ENCODE measurements at places on chromosomes 1 and 21.
A peak's percentile ranks its signal among the peaks of the same experiment; 100 is the strongest.

DNA sequence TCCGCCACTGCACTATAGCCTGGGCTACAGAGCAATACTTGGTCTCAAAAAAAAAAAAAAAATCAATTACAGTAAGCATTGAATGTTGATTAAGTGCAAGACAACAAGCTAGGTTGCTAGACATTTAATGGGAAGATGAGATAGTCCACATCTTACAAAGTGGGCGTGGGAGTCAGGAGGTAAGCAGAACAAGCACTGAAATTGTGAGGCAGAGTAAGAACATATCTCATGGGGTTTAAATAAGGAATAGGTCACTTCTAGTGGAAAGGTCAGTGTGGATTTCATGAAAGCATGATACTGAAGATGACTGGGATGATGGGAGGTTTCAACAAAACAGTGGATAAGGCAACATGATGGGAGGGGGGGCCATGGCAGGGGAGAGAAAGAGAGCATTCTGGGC, 1.9 kb upstream of the OLFML2B start:
- no peak for DNase-seq

GRCh38 chr1:65235867-65236805, 73.2 kb upstream of the DNAJC6 start:
- DNase-seq, result no peak

GRCh38 chr1:178541829-178542553, 29.1 kb downstream of the TEX35 start:
- DNase-seq, result peak; percentile 4

GRCh38 chr1:1081311-1082238, 7.5 kb upstream of the RNF223 start:
- no peak for DNase-seq

DNA sequence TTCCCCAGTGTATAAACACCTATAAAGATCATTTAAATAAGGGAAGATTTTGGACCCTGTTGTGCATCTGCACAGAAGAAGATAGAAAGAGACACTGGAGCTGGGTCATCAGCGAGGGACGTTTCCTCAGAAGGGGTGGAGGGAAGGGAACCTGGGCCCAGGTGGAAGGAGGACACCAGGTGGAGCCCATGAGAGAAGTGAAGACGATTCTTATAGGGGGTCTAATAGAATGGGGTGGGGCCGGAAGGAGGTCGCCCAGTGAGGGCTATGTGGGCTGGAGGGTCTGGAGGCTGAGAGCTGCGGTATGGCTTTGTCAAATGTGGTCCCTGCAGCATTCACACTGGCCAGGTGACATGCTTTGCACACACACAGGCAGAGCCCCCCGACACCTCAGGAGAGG, 13.7 kb downstream of the KIRREL1 start:
- DNase-seq, result no peak

GRCh38 chr21:41161428-41161827, 6.5 kb upstream of the BACE2 start:
- DNase-seq, result no peak

Data from stimulated activated CD8-positive, alpha-beta memory T cell treated with anti-CD3 and anti-CD28 coated beads, Interleukin-2, amount 100 ng/mL, for 1 hour (primary cell).